ENCODE measurements at places on chromosomes 3 and 15.

- DNase-seq = peak; percentile 26
Observed at GRCh38 chr15:48190932-48191573, 412 bp upstream of the CTXN2 start.

DNA sequence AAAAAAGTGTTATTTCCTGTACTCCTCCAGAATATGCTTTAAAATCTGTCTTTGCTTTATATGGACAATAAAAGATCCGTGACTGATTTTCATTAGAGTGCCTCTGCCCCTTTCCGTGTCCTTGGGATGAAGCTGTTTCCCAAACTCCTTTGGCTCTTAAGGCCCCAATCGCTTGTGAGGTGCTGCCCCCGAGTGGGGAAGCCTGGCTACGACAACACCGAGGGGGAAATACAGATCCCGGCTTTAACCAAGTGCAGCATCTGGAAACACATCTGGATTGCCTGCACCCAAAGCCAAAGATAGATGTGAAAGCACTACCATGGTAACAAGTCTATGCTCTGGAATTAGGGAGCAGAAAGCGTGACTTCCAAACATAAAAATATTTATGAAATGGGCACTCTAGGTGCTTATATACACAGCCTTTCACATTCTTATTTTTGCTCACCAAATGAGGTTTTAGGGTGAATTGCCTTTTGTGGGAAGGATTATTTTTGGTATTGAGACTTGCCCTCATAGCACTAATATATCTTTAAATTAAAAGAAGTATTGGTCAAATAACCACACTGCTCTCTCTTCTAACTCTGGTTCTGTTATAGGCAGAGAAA is 40.6 kb upstream of the ADCY5 start:
- DNase-seq = peak; percentile 41

DNA sequence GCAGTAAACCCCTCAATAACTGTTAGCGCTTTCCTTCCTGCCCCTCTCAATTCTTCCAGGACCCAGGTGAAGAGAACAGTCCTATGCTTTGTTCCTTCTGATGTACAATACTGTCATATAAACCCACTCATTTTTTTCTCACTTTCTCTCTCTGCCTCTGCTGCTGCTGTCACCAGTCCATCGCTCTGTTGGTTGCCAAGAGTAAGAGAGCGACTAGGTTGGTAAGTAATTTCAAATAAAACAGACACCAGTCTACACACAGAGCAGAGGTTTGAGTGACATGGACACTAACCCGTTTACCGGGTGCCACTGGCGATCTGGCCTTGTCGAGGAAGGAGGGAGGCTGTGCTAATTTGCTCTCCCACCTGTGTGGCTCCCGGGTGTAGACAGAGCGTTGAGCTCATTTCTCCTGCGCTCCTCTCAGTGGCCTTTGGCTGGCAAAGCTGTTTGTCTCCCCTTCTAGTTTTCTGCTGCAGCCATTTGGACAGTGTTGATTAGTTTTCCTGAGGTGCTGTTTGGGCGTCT is 215.4 kb downstream of the THSD4 start:
- DNase-seq = no peak

DNA sequence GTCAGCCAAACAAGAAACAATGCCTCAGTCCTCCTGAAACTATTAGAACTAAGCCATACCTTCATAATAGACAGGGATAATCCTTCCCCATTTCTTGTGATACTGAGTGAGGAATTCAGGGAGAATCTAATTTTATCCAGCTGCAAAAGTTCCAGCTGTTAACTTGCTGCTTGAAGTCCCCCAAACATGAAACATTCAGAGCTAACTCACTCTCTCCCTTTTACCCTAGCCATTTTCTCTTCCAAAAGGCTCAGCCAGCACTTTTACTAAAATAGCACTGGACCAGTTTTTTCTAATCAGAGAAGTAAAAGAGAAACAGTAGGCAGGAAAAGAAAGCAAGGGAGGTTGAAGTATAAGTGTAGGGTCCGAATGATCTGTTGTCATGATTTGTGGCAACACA is 268.1 kb downstream of the TAFA4 start:
- no peak for DNase-seq

DNA sequence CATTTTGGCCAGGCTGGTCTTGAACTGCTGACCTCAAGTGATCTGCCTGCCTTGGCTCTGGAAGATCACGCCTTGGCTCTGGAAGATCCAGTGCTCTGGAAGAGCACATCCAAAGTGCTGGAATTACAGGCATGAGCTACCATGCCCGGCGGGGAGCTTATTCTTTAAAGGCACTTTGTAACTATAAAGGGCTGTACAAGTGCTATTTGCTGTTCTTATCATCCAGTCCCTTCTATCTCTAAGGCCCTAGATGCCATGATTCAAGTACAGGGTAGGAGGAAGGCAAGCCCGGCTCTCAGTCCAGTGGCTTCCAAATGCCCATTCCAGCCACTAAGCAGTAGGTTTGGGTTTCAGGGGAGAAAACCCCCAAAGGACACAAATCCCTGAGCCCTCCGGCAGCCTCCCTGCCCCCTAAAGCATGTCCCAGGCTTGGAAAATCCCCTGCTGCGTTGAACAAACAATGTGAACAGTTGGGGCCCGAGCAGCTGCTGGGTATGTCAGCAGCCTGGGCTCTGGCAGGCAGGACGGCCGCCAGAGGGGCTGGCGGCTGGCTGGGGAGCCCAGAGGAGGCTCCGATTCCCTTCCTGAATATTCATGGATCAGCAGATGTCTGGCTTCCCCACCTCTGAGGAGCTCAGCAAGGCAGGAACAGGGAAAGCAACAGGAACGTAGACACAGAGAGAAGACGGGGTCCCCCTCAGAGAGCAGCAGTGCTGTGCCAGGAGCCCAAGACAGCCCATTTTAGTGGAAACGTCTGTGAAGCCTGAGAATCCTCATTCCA is 7.7 kb downstream of the IGDCC4 start:
- no peak for DNase-seq

Data from CD4-positive, alpha-beta T cell treated with Interferon alpha-2 for 1 hour (primary cell).